ENCODE measurements at places on chromosomes 12 and 14. TPM values are rescaled to one million over a fixed set of nuclear protein-coding genes. Genes with fewer than 3 reads are reported as not detected.
A peak's percentile ranks its signal among the peaks of the same experiment; 100 is the strongest.

The PROX2 gene
- not detected for total RNA-seq

The DPPA3 gene
- total RNA-seq = not detected

The ALDH1L2 gene
- 2.2 TPM for total RNA-seq

The RND1 gene
- 4.0 TPM for total RNA-seq

The SLCO1C1 gene
- total RNA-seq = 1.9 TPM

The TNS2 gene
- 106 TPM for total RNA-seq

The SLC6A13 gene
- not detected for total RNA-seq

The PEX5 gene
- total RNA-seq = 32.3 TPM

The HHIPL1 gene
- total RNA-seq = 2.0 TPM

The CLEC1B gene
- total RNA-seq = not detected

- DNase-seq = no peak
These were observed 139.4 kb upstream of the CDKN3 start for GRCh38 chr14:54257424-54257823.

DNA sequence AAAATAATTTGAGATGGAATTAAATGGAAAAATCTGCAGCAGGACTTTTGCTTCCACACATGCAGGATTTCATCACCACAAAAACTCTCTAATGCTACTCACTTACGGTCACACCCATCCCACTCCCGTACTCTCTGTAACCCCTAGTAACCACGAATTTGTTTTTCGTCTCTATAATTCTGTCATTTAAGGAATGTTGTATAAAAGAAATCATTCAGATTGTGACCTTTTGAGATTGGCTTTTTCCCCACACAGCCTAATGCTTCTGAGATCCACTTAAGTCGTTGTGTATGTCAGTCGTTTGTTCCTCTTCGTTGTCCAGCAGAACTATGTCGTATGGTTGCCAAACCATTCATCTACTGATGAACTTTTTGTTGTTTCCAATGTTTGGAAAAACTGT lies 19.8 kb upstream of the PZP start:
- DNase-seq = no peak

DNA sequence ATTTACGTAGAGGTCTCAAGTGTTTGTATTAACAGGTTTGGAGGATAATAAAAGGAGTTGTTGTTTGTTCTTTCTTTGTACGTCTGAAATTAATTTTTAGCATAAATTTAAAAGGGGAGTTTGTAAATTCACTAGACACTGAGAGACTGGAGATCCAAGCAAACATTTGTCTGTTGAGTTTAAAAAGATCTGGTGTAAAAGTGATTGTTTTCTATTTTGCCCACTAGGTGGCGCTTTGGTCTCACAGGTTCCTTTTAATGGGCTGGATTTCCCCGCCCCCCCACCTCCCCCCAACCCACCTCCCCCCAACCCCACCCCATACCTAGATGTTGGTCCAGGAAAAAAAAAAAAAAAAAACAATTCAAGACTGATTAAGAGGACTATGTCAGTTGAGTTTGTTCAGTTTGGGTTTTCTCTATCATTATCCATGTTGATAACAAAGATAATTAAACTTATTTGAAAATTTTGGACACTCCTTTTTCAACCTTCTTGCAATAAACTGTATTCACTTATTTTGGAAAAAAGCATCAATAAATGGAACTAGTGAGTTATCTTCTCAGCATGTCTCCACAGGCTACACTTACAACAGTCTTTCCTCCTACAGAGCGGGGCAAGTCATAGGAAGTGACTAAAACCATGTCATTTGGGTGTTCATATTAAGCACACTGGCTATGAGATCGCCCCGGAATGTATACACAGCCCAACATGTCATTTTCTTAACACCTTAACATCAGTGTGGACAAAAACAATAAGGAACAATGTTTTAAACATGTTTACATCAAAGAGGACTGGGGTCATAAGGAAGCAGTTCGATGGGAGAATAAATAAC lies 841.1 kb downstream of the NRXN3 start:
- peak; percentile 76 for DNase-seq

DNA sequence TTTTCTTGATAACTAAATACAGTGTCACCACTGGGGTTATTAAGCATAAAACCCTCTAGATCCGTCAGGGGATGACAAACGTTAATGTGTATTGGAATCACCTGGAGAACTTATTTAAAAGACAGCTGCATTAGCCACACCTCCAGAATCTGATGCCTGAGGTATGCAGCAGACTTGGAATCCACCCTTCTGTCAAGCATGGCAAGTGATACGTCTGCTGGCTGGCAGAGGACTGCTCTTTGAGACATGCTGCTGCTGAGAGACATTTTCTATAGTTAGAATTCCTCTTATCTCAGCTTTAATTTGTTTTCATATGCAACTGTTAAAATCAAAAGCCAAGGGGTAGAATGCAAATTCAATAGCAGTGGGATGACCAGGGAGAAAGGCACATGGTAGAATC lies 496.3 kb downstream of the NELL2 start:
- no peak for DNase-seq

GRCh38 chr14:57293866-57294837 lies 25.4 kb downstream of the AP5M1 start:
- peak; percentile 34 for DNase-seq

GRCh38 chr12:105956662-105957457 lies 181.9 kb downstream of the NUAK1 start:
- no peak for DNase-seq

DNA sequence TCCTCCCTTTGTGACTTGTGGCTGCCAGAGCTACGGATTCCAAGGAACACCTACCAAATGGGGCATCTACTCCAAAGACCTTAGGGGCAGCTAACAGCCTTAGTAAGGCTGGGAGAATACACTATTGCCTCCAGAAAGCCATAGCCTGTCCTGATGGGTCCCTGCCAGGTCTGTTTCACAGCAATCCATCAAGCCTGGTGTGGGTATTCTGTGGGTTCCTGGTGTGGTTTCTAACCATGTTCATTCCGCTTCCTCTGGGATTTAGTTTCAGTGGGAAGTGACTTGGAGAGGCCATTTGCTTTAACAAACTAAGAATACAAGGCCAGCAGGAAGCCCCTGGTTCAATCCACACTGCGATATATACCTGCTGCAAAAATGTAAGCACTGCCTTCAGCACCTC lies 220.5 kb downstream of the FOXN3 start:
- no peak for DNase-seq

Data from endothelial cell of umbilical vein (primary cell).